CD8-positive, alpha-beta memory T cell (primary cell): ENCODE measurements at places on chromosomes 2 and 18.

GRCh38 chr2:174180165-174180724, 68.1 kb downstream of the OLA1 start:
- no peak for DNase-seq

DNA sequence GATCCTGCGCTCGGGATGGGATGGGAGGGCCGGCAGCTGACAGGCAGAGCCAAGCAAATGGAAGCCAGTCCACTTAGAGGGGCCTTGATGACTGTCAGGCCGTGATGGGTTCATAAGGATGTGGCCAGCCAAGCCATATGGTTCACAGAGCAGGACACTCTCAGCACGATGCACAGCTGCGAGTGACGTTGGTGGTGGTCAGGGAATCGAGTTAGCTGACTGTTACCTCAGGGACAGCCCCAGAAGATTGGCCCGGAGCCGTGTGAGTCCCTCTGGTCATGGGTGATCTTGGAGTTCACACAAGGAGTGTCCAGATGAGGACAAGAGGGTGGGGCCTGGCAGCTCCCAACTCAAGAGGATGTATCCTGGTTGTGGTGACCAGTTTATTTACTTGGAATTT, 70.2 kb downstream of the TPGS2 start:
- DNase-seq: no peak

DNA sequence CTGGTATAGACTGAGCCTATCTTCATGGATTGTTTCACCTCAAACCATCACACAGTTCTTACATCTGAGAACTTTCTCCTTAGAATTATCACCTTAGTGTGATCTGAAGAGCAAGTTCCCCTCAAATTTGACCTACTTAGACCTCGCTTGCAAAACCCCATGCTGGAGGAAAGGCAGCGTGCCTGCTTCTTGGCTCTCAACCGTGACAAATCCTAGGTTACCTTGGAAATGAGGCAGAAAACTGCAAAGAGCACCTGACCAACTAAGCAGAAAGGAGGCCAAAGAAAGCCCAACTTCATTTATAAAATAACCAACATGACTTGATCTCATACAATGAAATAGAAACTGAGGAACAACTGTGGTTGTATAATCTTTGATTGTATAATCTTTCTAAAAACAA, 146.4 kb downstream of the RAB3GAP1 start:
- DNase-seq: no peak

DNA sequence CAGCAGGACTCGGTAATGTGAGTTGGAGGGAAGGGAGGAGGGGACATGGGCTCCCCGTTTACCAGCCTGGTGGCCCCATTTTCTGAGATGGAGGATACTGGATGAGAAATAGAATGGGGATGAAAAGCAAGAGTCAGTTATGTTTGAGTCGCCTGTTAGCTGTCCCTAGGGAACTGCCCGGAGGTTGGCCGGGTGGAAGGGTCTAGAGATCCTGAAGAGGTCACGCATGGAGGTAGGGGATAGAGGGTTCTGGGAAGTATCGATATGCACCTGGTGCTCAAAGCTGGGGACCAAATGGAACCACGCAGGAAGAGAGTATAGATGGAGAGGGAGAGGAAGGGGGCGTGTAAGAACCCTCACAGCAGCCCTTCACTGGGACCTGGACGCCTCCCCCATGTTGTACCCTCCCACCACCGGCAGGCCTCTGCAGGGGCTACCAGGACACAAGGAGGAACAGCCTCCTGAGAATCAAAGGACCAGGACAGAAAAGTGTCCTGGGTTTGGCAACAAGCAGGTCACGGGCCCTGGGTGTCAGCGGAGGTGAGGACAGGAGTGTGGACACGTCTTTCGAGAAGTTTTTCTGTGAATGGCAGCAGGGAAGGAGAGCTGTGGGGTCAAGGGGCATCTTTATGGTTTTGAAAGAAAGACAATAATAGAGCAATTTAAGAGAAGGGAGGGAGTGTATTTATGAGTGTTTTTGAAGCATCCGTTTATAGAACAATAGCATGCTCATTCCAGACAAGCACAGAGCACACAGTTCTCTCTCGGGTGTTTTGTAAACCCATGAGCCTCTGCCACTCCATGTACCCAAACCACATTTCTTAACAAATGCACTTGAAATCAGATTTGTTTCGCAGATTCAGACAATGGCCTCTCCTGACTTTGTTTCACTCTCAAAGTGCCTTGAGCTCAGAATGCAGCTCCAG, 132.2 kb downstream of the SMAD7 start:
- DNase-seq: no peak

DNA sequence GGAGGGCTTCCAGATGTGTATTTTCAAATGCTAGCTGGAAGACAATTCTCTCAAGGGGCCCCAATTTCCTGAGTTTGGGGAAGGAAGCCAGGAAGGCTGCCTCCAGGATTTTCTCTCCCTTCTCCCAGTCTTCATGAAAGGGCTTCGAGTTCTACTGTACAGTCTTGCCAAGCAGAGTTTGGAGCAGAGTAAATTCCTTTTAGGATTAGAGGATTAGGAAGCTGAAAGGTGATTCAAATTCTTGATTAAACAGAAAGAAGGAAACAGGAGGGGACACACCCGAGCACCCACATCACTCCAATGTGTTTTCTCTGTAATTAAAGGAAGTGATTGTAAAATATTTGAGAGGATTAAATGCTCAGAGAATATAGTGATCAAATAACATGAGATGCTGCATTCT, 217.8 kb downstream of the SETBP1 start:
- no peak for DNase-seq

DNA sequence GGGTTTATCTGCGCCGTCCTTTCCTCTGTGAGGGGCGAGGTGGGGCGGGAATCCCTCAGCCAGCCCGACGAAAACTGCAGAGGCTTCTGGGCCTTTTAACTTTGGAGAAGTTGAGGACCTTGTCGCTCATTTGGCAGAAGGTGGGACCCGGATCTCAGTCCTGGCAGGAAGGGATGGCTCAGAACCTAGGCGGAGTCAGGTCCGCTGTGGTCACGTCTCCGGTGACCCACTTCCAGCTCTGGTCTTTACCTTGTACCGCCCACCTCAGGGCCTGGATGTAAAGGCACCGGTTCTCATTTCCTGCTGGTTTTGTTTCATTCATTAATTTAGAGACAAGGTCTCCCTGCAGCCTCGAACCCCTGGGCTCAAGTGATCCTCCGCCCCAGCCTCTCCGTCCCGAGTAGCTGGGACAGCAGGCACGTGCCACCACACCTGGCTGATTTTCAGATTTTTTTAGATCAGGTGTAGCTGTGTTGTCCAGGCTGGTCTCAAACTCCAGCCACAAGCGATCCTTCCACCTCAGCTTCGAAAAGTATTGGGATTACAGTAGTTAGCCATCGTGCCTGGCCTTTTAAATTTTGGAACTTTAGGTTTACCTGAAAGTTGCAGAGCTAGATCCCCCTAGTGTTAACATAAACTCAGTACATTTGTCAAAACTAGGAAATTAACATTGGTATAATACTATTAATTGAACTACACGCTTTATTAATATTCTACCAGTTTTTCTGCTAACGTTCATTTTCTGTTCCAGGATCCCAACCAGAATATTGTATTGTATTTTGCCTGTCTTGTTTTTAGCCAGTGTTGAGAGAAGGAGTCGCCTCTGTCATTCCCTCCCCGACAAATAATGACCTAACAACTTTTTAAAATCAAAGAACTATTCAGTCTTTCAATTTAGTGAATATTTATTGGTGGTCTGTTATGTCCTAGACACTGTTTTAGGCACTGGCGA, 852 bp downstream of the POLI start:
- DNase-seq: no peak

DNA sequence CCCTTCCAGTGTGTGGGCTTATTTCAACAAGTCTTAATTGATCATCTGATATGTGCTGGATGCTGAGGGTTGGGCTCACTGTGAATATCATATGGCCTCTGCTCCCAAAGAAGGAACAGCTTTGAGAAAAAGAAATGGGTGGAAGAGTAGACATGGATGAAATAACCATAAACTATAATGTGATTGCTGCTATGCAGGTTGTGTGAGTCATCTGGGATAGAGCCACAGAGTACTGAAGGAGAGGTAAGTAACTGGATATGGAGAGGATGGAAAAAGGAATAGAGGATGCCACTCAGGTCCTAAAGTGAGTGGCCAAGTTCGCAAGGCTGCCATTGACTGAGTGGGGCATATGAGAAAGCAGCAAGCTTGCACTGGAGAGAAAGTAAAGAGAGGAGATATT, 8.7 kb upstream of the DSG2 start:
- no peak for DNase-seq

GRCh38 chr2:905091-905832, 45.4 kb upstream of the SNTG2 start:
- no peak for DNase-seq
